ENCODE measurements at places on chromosomes 13 and 19. TPM values are rescaled to one million over a fixed set of nuclear protein-coding genes. Genes with fewer than 3 reads are reported as not detected.

The WDR87 gene
- total RNA-seq: not detected

The ZGLP1 gene
- 1.1 TPM for total RNA-seq

The C2CD4C gene
- total RNA-seq: 0.10 TPM

The SMIM44 gene
- not detected for total RNA-seq

DNA sequence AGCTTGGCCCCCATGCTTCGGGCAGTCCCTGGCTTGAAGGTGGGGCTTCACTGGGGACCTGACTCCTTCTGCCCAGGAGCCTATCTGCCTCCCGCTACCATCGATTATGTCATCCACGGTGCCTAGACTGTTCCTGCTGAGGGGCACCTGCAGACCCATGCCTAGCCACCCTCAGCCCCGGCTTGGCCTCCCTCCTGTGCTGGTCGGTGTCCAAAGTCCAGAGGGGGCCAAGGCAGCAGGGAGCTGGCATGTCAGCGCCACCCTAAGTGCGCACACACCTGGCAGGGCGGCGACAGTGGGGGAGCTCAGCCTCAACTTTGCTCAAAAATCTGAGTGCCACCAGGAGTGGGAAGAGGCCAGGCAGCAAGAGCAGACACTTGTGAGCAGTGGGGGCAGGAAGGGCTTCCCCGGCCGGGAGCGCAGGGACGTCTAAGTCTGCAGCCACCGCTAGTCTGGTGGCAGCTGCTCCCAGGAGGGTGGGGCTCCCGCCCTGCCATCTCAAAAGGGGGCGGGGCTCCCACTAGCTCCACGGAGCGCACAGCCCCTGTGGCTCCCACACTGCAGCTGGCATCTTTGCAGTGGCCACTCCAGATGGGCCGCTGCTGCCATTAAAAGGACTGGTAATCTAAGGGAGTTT, 13.5 kb upstream of the URAD start:
- no peaks in the 10 kb centered on the region for H3K27me3 ChIP-seq
- H3K4me1 ChIP-seq: peaks cover 3% of the 10 kb centered on the region
- H3K27ac ChIP-seq: no peak overlapping the region
- DNase-seq: no peak

DNA sequence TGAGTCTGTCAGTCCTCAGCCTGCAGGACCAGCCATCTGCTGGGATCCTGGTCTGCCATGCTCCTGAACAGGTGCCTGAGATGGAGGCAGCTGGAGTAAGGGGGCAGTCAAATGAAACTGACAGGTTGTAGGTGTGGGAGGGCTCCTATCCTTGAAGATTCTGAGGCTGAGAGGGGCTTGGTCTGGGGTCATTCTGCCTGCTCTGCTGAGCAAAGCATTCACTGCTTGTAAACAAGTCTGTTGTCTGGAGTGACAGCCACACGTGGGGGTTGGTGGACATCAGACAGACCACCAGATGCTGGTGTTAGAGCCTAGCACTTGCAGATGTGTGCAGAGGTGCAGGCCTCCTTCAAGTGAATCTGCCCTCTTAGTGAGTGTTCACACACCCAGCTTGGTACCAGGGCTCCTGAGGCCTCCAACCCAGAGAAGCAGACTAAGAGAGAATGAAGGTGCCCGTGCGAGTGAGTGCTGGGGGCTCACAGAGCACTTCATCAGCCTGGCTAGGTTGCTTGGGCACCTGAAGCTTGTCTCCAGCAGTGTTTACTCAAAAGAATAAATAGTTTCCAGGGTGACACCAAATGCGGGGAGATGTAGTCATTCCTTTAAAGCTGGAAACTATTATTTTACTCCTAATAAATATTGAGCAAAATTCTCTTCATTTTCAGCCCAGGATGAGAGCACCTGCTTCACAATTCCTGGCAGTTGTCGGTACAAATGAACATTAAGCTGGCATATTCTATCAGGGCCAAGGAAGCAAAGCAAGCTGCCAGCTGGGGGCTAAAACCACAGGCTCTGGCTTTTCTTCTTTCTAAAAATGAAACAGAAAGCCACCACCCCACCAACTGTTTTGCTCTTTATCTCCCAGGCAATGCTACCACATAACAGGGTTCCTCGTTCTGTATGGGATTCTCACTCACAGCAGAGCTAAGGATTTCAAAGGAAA, 82.3 kb downstream of the RNASEH2B start:
- no peak overlapping the region for H3K4me3 ChIP-seq
- peaks cover 2% of the 10 kb centered on the region for H3K36me3 ChIP-seq
- H3K27ac ChIP-seq: no peak overlapping the region
- H3K4me1 ChIP-seq: peaks cover 12% of the 10 kb centered on the region

DNA sequence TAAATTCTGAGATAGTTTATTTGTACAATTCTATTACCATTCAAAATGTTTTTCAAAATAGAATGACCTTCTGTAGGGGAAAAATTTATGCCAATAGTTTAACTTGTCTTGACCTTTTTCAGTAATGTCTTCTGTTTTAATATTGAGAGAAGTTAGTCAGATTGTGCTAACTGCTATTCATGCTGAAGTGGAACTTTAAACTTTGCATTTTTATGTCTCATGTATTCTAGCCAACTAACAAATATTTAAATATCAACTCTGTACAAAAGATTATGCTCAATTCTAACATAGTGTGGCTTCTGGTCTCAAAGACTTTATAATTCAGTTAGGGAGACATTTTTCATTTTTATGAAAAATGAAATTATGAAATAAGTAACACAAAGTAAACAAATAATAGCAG, 94.2 kb downstream of the WDFY2 start:
- no peak overlapping the region for H3K4me3 ChIP-seq
- no peak for DNase-seq
- H3K27ac ChIP-seq: no peak overlapping the region
- H3K36me3 ChIP-seq: peaks cover 4% of the 10 kb centered on the region
- H3K27me3 ChIP-seq: no peaks in the 10 kb centered on the region
- H3K4me1 ChIP-seq: peaks cover 14% of the 10 kb centered on the region

- H3K4me3 ChIP-seq: peak overlapping the region; percentile 97
- no peaks in the 10 kb centered on the region for H3K27me3 ChIP-seq
- H3K36me3 ChIP-seq: peaks cover 32% of the 10 kb centered on the region
- H3K4me1 ChIP-seq: peaks cover 56% of the 10 kb centered on the region
These were observed 969 bp upstream of the POMP start for GRCh38 chr13:28657784-28658538.

DNA sequence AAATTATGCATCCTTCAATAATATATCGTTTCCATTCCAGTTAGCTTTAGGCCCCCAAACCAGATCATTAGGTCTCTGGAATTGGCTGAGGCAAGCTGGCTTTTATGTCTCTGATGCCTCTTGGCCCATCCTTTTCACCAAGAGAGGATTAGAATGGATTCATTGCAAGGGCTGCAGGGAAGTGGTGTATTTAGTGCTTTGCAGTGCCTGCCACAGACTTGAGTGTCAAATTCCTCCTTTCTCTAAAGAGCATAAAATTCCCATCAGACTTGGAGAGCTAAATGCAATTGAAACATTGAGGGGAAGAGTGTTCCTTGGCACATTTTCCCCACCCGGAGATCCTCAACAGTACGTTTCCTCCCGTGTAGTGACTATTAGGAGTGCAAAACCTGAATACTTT, 302.6 kb downstream of the ATP8A2 start:
- no peaks in the 10 kb centered on the region for H3K27me3 ChIP-seq
- no peak overlapping the region for H3K27ac ChIP-seq

DNA sequence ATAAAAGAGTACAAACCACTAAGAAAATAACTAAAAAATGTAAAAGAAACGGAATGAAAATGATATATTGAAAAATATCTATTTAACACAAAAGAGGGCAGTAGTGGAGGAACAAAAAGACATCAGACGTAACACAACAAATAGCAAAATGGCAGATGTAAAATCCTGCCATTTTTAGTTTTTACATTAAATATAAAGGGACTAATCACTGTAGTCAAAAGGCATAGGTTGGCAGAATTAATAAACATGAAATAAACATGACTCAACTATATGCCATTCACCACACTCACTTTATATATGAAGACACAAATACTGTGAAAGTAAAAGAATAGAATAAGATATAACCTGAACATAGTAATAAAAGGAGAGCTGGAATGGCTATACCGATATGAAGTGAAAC, 11.0 kb downstream of the MTUS2 start:
- H3K27me3 ChIP-seq: peaks cover 9% of the 10 kb centered on the region
- peaks cover 2% of the 10 kb centered on the region for H3K36me3 ChIP-seq
- H3K27ac ChIP-seq: no peak overlapping the region
- no peak overlapping the region for H3K4me3 ChIP-seq

GRCh38 chr19:827710-828321, at the start of gene AZU1:
AZU1 (plus strand) TSS chr19:827837; CDS start chr19:827847, 10 bp downstream.
- no peaks in the 10 kb centered on the region for H3K36me3 ChIP-seq
- peaks cover under 1% of the 10 kb centered on the region for H3K4me1 ChIP-seq
- no peak within 1 kb of the TSS for H3K4me3 ChIP-seq
- H3K27ac ChIP-seq: no peak within 1 kb of the TSS

DNA sequence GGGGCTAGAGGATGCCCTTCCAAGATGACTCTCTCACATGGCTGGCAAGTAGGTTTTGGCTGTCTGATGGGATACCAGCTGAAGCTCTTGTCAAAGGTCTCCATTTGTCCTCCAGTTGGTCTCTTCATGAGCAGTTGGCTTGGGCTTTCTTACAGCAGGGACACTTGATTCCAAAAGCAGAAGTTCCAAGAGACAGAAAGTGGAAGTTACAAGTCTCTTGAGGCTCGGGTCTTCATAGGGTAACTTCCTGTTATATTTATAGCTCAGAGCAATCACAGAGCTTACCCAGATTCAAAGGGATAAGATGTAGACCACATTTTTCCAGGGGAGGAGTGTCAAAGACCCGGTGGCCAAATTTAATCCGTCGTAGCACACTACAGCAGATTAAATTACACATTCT, 440.0 kb downstream of the RFC3 start:
- no peak for DNase-seq
- no peaks in the 10 kb centered on the region for H3K4me1 ChIP-seq
- no peaks in the 10 kb centered on the region for H3K36me3 ChIP-seq
- no peak overlapping the region for H3K4me3 ChIP-seq

All from activated naive CD4-positive, alpha-beta T cell treated with anti-CD3 and anti-CD28 coated beads for 36 hours (primary cell).